NCI-H146 (cell line): ENCODE measurements at places on chromosomes 3 and 15.

GRCh38 chr15:36815786-36816185 lies 236.4 kb downstream of the CDIN1 start:
- no peak for DNase-seq

DNA sequence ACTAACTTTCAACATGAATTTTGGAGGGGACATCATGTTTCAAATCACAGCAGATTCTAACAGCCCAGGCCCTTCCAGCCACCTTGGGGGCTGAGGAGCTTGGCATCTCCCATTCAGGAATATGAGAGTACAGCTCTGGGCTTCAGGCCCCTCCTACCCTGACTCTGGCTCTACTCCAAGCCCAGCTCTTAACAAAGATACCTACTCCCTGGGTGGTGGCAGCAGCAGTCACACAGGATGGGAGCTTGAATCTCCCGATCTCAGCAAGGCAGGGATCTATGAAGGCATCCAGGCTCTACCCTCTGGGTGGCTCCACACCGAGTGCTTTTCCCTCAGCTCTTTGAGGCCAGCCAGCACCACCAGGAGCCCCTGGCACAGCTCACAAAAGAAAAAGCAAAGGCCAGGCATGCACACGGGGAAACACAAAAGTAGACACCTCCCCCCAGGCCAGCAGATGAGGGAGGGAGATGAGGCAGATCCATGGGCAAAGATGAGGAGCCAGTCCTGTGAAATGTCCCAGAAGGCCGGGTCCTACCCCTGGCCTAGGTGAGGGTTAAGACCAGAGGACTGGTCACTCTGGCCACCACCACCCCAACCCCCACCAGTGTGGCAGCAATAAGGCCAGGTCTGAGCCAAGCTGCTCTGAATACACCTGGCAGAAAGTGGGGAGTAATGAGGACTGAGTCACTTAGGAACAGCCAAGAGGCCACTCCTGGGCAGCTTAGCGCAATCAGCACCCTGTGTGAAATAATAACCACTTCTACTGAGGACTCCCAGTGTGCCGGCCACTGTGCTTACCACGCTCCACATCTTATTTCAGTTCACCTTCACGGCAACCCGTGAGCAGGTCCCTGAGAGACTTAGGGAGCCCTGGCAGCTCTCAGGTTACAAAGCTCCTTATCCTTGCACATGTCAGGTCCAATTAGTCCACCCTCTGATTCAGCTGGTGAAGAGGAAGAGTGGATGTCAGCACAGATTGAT lies 24.3 kb downstream of the PLA2G4F start:
- DNase-seq = peak; percentile 59

DNA sequence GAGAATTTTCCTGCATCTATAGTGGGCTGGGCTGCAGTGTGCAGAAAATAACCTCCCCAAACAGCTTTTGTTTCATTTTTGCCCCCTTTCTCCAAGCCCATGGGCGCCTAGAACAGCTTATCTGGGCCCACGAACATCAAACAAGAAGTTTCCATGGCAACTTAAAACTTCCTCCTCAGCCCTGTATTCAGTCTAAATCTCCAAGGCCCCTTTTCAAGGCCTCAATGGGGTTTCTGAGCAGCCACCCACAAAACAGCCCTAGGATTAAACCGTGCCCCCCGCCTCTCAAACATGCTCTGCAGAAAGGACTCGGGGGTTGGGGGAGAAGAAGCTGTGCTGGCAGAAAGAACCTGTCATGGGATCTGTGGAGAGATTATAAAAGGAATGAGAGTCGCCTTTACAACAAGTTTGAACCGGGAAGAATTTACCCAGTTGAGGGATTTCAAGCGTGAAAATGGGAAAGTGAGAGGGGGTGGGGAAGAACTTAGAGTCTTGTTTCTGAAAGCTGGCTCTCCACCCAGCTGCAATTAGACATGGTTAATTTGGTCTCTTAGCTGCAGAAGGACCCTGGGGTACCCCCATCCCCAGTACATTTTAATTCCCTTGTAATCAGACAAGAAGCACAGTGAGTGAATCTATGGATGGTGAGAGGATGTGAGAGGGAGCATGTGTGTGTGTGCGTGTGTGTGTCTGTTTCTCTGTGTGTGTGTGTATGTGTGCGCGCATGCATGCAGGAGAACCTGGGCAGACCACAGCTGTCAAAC lies 4.3 kb upstream of the FAM107A start:
- no peak for DNase-seq

DNA sequence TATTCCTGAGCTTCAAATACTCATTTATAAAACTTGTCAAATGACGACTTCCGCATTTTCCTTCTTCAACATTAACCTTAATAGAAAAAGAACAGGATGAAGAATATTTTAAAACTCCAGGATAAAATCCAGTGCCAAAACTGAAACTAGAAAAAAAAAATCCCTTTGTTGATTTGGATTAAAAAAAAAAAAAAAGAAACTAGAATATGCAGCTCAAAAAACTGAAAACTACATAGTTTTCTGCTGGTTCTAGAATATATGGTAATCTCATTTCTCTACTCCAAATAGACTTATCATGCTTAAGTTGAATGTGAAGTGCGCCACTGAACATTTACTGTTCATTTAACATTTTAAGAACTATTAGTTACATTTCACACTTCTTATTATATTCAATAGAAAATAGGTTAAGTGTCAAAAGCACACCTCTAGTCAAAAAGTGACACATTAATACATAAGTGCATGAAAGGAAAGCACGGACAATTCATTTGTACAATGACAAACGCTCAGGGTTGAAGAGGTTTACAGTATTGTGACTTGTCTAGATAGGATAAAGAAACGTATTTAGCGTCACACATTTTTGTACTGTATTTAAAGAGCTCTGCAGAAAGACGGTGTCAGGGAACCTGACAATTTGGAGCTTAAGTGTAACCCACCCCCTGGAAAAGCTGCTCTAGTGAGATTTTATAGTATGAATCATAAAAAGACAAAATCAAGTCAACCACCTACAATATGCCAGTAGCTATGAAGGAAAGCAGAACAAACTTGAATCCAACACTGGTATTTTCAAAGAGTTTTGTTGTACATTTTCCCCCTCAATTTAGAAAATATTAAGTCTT lies 5.8 kb downstream of the TRA2B start:
- DNase-seq = no peak

- DNase-seq = no peak
These were observed 5.7 kb downstream of the CHRNB4 start for GRCh38 chr15:78635346-78635745.

DNA sequence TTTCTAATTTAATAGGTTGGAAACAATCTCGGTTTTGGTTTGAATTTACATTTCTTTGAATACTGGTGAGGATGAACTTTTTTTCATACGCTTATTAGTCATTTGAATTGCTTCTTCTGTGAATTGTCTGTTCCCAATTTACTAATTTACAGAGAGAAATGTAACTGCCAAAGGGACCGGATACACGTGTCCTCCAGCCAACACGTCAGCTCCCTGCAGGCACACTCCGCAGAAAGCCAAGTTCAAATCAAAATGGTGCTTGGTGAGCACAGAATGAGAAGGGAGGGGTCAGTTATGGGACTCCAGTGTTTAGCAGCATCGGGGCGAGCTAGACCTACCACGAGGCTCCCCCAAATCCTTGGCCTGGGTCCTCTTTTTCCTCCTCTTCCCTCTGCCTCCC lies 10.8 kb upstream of the TSEN2 start:
- DNase-seq = no peak

DNA sequence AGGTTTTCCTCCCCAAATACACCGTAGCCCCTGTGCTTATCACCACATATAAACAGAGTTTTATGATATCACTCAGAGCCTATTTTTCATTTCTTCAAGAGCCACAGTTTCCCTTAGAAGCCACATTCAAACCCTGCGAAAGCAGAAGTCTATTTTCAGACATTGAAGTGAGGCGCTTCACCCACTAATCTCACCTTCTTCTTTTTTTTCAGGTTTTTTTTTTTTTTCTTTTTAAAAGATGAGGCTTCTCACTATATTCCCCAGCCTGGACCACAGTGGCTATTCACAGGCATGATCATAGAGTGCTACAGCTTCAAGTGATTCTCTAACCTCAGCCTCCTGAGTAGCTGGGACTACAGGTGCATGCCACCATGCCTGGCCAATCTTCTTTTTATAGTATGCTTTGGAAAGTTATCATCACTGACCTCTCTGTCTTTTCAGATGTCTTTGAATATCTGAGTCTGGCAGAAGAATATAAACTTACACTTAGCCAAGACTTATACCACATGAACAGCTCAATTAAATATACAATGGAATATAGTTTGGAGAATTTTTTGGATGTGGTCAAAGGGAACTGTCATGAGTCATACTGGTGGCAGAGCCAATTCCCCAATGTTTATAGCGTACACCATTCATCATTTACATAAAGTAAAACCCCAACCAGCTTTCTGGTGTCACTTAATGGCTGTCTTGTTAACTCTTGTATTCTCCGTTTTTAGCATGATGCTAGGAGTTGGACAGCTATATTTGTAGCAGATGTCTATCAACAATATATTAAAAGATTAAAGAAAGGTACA lies 59.7 kb upstream of the CCDC50 start:
- no peak for DNase-seq

- DNase-seq = no peak
These were observed 51.5 kb upstream of the DCUN1D1 start for GRCh38 chr3:183031826-183032225.

DNA sequence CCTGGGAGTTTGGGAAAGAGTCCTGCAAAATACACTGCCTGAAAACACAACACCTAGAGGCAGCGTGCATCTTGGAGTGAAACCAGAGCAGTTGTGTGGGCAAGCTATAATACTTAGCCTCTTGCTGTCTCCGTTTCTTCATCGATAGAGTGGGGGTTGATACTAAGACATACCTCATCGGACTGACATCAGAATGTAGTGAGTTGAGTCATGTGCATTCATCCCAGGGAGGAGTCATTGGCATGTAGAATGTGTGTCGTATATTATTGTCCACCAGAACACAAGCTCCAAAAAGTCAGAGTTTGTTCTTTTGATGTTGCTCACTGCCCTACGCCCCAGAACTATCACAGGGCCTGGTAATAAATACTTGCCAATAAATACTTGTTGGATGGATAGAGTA lies 4.3 kb downstream of the SNTN start:
- no peak for DNase-seq

DNA sequence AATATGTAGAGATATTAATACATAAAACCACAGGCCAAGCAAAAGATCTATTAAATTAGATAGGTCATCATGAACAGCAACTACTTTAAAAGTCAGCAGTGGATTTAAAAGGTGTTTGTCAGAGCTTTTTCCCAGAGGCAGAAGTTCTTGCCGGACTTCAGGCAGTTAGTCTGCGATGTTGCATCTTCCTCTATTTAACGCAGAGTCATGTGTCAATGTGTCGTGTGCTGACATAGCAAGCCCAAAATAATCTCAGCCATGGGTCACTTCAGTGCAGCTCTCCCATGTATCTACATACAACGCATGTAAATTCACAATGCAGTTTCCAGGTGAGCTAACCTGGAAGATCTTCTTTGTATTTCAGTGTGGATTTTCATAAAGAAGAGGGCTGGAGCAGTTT lies 8.0 kb upstream of the TMEM212 start:
- DNase-seq = no peak

- no peak for DNase-seq
These were observed 31.8 kb downstream of the GPR176 start for GRCh38 chr15:39888243-39888642.

GRCh38 chr3:43233062-43233461 lies 53.3 kb upstream of the SNRK start:
- no peak for DNase-seq

GRCh38 chr3:183536238-183536880 lies 19.1 kb downstream of the KLHL6 start:
- DNase-seq = no peak

DNA sequence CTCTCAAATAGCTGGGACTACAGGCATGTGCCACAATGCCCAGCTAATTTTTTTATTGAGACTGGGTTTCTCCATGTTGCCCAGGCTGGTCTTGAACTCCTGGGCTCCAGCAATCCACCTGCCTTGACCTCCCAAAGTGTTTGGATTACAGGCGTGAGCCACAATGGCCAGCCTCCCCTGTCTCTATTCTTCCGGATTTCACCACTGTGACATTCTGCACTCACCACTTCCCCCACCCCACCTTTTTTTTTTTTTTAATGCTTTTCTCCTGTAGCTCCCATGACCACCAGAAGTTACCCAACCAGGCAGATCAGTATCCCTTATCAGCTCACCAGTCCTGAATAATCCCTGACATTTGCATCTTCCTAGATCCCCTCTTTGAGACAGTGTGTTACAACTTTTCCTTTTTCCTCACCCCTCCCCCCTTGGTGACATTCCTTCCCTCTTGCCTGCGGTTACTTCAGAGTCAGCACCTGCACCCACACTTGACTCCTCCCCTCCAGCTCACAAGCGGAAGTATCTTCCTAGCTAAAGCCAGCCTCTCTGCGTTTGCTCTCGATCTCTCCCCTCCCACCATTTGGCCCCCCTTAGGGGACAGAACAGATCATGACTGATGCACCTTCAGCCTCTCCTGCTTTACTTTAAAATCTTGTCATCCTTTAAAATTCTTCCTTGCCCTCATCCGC lies 13.5 kb upstream of the ZNF592 start:
- DNase-seq = peak; percentile 59

GRCh38 chr3:123419850-123420297 lies 29.0 kb downstream of the ADCY5 start:
- no peak for DNase-seq

GRCh38 chr3:186038360-186038759 lies 70.5 kb downstream of the ETV5 start:
- DNase-seq = no peak

DNA sequence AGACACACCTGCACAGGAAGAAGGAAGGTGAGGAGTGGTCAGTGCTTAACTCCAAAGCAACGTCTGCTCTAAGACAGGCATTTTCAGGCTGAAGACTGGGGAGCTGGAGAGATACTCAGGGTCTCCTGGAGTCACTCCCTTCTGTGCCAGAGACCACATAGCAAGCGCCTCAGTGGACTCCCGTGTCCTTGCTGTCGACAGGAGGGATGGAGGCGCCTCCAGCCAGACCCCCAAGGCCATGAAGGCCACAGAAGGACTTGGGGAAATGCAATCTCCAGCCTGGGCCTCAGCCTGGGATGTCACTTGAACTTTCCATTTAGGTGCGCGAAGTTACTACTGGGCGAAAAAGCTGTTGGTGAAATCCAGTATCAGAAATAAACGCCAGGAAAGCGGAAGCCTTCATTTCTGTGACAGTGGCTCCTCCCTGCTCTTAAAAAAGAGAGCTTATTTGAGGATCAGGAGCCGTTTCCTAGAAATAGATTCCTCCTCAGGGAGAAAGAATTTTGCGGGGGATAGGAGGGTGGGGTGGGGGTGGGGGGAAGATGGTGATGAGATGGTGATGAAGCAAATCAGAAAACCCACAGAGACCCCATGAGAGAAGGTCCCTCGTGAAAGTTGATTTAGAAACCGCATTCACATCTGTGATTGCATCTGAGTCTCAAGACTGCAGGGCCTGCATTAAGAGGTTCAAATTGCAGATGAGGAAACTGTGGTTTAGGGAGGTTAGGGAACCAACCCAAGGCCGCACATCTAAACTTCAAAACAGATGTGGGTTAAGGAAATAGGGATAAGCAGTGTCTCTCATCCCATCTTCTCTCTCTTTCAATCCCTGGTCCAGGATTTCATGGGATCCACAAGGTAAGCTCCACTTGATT lies 78.8 kb downstream of the ATP2B2 start:
- no peak for DNase-seq

GRCh38 chr3:53913401-53913800 lies 21.7 kb upstream of the SELENOK start:
- DNase-seq = no peak

GRCh38 chr3:13141183-13141582 lies 68.0 kb upstream of the IQSEC1 start:
- no peak for DNase-seq
